Foreskin keratinocyte (primary cell): ENCODE measurements at places on chromosomes 13 and 19.

DNA sequence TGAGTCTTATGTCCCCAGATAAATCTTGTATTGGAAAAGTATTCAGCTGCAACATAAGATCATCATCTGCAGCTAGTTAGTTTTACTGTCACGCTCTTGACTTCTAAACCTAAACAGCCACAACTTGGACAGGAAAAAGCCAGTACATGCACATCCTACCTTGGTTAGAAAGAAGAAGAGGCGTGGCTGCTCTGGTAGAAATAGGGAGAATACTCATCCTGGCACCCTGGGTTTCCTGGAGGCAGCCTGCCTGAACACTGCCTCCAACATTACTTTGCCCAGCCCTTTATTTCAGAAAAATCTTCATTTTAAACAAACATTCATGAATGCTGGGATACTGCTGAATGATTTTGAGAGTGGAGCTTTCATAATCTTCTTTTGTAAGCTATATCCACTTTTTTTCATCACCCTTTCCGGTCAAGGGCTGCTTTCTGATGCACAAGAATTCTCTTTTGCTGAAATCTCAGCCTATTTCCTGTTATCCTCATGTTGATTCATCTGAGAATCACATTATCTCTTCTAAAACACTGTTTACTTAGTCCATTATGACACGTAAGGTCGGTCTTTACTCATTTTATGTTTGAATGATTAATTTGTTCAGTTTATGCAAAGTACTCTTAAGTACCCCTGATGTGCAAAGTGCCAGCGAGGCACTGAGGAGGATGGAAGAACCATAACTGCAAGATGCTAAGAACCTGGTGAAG lies 55.2 kb downstream of the STARD13 start:
- DNase-seq: no peak

- no peak for DNase-seq
Measured at GRCh38 chr19:8221161-8221560, 12.0 kb downstream of the CERS4 start.

GRCh38 chr13:111045170-111045569 lies 69.9 kb upstream of the ARHGEF7 start:
- no peak for DNase-seq

- DNase-seq: no peak
Measured at GRCh38 chr19:3269916-3270671, 45.6 kb downstream of the CELF5 start.

GRCh38 chr19:10929402-10929794 lies 787 bp downstream of the TIMM29 start:
- DNase-seq: no peak

DNA sequence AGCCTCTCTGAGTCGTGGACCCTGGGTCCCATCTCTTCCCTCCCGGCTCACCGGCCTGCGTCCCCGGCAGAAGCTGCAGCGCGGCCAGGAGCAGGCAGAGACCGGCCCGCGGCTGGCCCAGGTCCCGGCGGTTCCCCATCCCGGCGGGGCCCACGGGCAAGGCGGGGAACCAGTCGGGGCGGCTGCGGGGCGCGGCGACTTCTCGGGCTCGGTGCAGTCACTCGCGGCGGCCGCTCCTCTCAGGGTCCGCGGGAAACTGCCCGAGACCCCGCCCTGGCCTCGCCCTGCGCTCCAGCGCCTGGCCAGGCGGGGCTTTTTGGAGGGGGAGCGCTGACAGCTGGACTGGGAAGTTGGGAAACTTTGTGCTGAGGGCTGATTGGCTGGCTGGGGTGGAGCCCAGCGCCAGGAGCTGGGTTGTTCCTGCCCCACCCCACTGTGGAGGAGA lies at the start of gene COL5A3:
TSS of gene COL5A3 (minus strand) at position 258 of the 445 bp plus-strand sequence. CDS start at position 139, 119 bp downstream.
- DNase-seq: no peak

DNA sequence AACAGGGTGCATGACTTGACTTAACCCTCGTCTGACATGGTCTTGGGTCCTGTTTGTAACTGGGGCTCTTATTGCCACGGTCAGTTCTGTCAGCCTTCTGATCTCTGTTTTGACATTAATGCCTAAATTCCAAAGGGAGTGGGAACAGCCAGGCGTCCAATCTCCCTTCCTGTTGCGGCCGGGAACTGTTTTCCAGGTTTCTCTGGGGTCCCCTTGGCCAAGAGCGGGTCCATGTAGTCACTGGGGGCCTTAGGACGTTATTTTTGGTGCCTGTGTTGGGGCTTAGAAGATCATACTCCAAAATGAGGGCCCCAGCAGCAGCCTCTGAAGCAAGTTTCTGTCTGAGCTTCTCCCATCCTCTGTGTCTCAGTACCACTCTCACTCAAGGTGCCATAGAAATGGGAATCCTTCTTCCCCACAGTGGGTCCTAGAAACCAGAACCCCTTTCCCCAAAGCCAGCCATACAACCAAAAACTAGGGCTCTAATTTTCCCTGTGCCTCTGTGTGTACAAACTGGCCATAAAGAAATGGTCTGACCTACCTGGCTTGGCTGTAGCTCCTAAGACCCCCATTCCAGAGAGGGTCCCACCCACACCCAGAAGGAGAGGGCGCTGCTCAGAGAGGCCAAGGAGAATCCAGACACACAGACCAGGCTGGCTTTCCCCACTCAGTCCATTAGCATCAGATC lies 50.4 kb downstream of the C13orf46 start:
- no peak for DNase-seq

DNA sequence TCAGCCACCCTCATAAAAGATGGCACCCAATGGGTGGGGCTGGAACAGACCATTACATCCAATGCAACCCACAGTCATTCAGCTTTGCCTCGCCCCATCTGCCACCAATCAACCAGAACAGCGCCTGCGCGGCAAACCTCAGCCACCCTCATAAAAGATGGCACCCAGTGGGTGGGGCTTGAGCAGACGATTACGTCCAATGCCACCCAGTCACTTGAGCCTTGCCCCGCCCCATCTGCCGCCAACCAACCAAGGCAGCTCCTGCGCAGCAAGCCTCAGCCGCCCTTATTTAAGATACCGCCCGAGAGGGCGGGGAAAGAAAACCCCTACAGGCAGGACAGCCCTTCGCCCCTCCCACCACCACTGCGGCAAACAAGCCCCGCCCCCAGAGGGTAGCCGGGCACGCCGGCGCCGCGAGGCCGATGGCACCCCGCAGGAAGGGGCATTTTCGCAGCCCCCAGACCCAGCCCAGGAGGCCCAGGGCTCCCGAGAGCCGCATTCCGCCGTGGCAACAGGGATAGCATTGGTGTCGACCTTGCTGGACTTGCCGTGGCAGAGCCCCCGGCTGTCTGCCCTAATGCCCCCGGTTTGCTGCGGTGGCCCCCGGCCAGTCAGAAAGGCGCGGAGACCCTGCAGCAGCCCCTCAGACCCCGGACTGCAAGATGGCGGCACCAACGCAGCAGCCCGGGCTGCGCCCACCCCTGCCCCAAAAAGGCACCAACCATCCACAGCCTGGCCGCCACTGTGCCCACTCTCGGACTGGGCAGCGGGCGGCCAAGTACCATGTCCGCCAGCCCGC lies 675 bp downstream of the PEG3 start:
- DNase-seq: peak; percentile 3

DNA sequence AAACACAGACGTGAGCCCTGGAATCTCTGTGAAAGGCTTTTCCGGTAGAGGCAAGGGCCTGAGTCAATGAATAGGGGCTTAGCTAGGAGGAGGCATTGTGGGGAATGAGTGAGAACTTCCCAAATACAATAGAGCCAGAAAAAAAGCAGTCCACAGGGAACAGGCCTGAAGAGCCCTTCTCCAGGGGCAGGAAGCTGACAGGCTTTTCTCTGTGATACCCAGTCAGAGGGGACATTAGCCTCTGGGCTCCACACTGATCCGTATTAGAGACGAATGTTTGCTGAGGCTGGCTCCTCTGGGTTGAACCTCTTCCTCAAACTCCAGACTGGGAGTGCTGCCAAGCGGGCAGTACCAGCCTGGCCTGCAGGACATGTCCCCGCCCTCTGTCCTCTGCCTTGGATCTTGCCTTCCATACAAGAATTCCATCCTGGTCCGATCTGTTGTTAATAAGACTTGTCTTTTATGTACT lies 2.3 kb downstream of the DHRS12 start:
- DNase-seq: no peak

DNA sequence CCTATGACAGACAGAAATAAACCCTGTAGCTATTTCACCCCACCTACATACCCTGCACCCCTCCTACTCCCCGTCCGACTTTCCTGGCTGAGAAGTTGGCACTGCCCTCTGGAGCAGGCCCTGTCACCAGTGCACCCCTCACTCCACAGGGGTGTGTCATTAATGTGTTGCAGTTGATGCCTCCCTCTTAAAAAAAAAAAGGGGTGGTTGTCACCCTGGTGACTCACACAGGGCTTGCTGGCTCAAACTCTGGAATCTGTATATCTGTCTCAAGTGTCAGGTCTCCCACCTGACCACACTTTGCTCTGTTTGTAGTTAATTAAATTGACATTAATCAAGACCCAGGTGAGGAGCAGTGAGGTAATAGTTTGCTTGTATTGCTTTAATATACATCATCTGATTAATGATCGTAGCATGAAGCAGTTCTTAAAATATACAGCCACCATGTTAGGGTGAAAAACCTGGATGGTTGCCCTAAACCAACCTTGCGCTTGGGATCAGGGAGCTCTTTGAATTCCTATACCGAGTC lies 2.0 kb upstream of the GATAD2A start:
- no peak for DNase-seq

DNA sequence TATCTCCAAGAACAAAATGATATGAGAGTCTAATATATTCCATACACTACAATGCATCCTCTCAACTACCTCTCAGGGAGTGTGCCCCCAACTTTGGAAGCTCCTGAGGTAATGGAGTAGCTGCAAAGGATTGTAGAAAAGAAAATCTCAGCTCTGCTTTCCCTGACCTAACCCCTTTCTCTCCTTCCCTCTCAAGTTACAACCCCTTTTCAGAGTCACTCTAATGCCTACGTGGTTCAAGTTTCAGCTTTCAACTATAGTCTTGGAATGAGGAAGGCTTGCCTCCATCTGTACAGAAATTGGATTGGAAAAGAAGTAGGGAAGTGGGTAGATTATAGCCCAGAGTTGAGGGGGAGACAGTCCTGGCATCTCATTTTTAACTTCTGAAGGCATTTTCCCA lies 256.0 kb downstream of the PCDH9 start:
- no peak for DNase-seq
